Pulmonary artery endothelial cell (primary cell): ENCODE measurements at places on chromosomes 13 and 19. TPM values are rescaled to one million over a fixed set of nuclear protein-coding genes. Genes with fewer than 3 reads are reported as not detected.
A peak's percentile ranks its signal among the peaks of the same experiment; 100 is the strongest.

GRCh38 chr19:28519952-28520861, 692.7 kb downstream of the UQCRFS1 start:
- no peak for DNase-seq

GRCh38 chr19:5023128-5023571, 54.2 kb downstream of the KDM4B start:
- DNase-seq: no peak

- peak; percentile 5 for DNase-seq
Observed at GRCh38 chr13:79451500-79451962, 29.4 kb upstream of the NDFIP2 start.

- no peak for DNase-seq
Observed at GRCh38 chr13:50991579-50992521, 82.3 kb downstream of the RNASEH2B start.

The MCEMP1 gene
- not detected in 2 replicates for total RNA-seq

GRCh38 chr13:114027046-114027715, 53.3 kb upstream of the C13orf46 start:
- peak; percentile 10 for DNase-seq

DNA sequence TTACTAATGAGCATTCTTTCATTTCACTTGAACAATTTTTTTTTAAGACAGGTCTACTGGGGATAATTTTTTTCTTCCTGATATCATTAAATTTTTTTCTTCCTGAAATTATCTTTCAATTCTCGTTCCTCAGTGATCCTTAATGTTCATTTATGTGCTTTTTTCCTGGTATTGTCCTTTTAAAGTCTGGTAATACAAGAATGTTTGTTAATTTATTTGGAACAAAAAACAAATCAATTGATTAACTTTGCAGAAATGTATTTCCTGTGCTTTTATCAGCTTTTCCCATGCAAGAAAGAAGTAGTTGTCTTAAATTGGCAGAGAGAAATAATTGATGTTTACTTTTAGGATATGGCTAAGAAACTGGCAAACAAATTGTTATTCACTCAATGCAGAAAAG, 945.4 kb upstream of the MIR17HG start:
- no peak for DNase-seq

The KHSRP gene
- 152 and 168 TPM in 2 replicates for total RNA-seq

GRCh38 chr13:92122186-92122853, 723.9 kb downstream of the GPC5 start:
- DNase-seq: no peak

The HCN2 gene
- total RNA-seq: 0.32 and 0.79 TPM in 2 replicates

- DNase-seq: no peak
Observed at GRCh38 chr13:85970727-85971126, 171.5 kb upstream of the SLITRK6 start.

- DNase-seq: no peak
Observed at GRCh38 chr19:17402982-17403855, 2.2 kb downstream of the BST2 start.

DNA sequence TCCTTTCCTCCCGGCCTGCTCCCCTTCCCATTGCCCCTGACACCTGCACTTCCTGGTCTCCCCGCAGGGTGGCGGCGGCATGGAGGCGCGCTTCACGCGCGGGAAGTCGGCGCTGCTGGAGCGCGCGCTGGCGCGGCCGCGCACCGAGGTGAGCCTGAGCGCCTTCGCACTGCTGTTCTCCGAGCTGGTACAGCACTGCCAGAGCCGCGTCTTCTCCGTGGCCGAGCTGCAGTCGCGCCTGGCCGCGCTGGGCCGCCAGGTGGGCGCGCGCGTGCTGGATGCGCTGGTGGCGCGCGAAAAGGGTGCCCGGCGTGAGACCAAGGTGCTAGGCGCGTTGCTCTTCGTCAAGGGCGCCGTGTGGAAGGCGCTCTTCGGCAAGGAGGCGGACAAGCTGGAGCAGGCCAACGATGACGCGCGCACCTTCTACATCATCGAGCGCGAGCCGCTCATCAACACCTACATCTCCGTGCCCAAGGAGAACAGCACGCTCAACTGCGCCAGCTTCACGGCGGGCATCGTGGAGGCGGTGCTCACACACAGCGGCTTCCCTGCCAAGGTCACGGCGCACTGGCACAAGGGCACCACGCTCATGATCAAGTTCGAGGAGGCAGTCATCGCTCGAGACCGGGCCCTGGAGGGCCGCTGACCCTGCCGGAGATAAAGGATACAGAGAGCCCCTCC, 1.7 kb downstream of the TRAPPC5 start:
- no peak for DNase-seq

DNA sequence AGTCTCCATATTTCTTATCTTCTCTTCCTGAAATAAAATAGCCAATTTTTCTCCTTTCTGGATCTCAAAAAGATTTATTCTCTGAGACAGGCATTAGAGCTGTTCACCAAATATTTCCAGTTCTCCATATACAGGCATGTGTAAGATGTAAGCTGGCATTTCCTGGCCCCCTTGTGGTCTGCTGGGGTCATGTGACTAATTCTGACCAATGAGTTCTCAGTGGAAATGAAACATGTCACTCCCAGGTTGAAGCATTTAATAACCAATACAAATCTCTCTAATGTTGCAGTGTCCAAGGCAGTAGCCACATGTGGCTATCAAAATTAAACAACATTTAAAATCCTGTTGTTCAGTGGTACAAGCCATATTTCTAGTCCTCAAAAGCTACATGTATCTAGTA, 14.8 kb upstream of the CACNA1A start:
- no peak for DNase-seq

DNA sequence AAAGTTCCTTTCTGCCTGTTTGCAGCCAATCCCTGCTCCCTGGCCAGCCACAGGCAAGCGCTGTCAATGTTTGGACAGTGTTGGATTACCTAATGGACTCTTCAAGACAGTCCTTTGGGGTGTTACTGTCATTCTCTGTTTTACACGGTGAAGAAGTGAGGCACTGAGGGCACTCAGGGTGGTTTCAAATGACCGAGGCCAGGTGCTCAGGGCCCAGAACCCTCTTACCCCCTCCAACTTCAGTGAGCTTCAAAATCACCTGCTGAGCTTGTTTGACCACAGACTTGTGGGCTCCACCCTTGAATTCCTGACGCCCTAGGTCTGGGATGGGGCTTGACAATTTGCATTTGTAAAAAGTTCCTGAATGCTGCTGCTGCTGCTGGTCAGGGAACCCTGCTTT, 97.9 kb downstream of the GGACT start:
- no peak for DNase-seq

- DNase-seq: no peak
Observed at GRCh38 chr19:44548736-44549135, 19.3 kb upstream of the CEACAM20 start.

GRCh38 chr19:39167461-39168257, 29.1 kb upstream of the NCCRP1 start:
- DNase-seq: no peak

The ZNF154 gene
- 0.92 and 6.0 TPM in 2 replicates for total RNA-seq

- no peak for DNase-seq
Observed at GRCh38 chr19:29810504-29810871, 1.3 kb upstream of the CCNE1 start.

The PIK3R2 gene
- 2.4 and 2.8 TPM in 2 replicates for total RNA-seq

DNA sequence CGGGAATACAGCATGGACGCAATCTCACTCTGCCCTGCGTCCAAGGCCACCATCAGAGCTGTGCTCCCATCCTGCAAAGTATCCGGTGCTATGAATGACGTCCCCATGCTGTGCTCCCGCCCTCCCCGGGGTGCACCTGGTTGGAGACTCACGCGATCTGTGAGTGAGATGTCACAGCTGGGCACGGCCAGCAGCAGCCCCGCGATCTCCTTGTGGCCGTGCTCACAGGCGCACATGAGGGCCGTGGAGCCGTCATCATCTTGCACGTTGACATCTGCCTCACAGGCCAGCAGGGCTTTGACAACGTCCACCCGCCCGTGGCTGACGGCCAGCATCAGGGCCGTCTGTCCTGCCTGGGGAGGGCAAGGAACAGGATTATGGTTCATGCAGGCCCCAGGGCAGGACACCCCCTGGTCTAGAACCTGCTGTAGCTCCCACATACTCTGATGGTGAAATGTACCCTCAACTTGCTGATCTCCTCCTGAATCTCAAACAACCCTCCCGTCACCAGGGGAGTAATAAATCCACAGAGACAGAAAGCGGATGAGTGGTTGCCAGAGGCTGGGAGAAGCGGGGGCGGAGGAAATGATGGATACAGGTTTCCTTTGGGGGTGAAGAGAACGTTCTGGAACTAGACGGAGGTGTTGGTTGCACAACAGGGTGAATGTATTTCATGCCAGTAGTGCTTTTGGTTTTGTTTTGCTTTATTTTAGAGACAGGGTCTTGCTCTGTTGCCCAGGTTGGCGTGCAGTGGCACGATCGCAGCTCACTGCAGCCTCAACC, 14.5 kb upstream of the SPC24 start:
- DNase-seq: no peak

- DNase-seq: no peak
Observed at GRCh38 chr13:48151363-48152161, 56.7 kb upstream of the MED4 start.

The ZNF560 gene
- total RNA-seq: 2.1 TPM in 1 of 2 replicates, not detected in the other

- DNase-seq: no peak
Observed at GRCh38 chr19:42290523-42291434, 11.2 kb upstream of the PRR19 start.

DNA sequence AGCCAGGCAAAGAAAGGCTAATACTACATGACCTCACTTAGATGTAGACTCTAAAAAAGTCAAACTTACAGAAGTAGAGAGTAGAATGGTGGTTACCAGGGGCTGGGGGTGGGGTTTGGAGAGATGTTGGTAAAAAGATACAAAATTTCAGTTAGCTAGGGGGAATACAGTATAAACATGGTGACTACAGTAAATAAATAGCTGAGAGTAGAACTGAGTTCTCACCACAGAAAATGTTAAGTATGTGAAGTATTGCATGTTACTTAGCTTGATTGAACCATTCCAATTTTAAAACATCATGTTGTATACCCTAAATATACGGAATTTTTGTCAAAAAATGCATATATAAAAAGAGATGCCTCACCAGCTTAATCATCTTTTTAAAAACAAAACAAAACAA, 67.5 kb upstream of the DOCK9 start:
- no peak for DNase-seq

The MEIOSIN gene
- total RNA-seq: not detected in 2 replicates

DNA sequence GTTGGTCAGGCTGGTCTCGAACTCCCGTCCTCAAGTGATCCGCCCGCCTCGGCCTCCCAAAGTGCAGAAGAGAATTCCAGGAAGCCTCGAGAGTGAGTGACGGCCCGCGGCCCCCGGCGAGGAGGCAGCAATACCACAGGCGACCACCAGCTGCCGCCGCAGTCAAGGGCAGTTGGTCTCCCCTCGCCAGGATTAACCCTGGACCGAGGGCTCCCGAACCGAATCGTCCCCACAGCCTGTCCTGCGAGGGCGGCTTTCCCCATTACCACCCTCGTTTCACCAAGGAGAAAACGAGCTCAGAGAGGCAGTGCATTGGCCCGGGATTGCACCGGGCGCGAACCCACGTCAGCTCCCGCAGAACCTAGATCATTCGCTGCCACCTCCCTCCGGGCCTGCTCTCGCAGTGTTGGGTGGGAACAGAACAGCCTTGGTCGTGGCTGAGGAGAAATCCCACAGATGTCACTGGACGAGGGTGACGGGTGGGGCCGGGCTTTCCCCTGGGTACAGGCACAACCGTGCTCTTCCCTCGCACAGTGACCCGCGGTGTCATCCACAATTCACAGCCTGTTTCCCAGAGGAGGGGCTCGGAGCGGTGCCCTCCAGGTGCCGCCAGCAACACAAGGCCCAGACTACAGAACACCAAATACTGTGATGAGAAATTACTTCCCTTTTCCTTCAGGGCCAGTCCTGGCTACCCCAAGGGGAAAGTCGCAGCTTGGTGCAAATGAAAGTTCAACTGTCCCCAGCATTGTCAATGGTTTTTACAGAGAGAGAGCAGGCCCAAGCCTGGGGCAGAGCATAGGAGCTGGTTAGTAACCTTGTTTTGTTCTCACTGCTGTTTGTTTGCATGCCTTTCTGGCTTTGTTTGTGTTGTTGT, 24.8 kb downstream of the C2CD4C start:
- DNase-seq: no peak

The LCP1 gene
- total RNA-seq: 0.07 and 0.13 TPM in 2 replicates

- no peak for DNase-seq
Observed at GRCh38 chr13:21696865-21697448, 26.1 kb downstream of the FGF9 start.

- no peak for DNase-seq
Observed at GRCh38 chr13:91406619-91407018, 8.2 kb downstream of the GPC5 start.

- no peak for DNase-seq
Observed at GRCh38 chr19:7596211-7596937, 711 bp downstream of the CAMSAP3 start.

The NLRP12 gene
- 0.04 and 0.13 TPM in 2 replicates for total RNA-seq
